Retina (tissue), 1 donor: ENCODE measurements at places on chromosomes 7 and 10.

- no peak for DNase-seq
Measured at GRCh38 chr10:117461766-117462423, 80.7 kb upstream of the EMX2 start.

DNA sequence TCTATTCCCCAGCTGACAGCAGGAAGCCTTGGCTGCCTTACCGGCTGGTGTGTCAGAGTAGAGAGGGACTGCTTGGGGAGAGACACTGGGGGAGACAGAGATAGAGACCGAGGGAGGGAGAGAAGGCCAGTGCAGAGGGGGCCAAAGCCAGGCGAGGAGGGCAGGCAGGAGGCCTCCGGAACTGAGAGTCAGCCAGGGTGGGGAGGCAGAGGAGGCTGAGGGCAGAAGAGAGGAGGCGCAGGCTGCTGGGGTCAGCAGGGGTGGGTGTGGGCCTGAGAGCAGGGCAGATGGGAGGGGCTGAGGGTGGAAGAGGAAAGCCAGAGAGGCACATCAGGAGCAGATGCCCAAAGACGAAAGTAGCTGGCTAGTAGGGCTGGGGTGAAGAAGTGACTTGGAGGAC, 57.2 kb upstream of the PAX2 start:
- no peak for DNase-seq

DNA sequence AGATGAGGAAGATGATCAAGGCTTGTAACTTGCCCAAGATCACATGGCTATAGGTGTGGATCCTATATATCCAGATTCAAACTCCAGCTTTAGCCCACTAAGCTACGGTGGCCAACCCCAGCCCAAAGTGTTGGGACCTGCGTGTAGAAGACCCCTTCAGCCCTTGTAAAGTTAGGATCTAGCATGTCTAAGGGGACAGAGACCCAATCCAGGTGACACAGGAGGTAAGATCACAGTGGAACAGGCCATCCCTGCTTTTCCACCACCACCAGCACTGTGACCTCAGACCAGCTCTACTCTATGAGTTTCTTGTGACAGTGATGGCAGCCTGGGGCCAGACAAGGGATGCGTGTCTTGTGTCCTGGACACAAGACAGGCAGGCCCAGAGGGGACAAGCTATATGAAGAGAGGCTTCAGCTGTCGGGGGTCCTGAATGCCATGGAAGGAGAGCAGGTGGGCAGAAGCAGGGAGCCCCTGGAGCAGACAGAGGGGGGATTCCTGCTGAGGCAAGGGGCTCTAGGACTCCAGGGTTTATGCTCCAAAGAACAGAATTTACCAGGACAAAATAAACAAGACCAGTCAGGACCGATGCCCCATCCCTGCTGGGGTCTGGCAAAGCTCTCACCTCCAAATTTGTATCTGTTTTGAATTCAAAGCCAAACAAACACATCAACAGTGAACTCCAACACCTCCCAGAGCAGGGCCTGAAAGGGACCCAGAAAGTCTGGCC, 10.4 kb downstream of the GPRIN2 start:
- no peak for DNase-seq

DNA sequence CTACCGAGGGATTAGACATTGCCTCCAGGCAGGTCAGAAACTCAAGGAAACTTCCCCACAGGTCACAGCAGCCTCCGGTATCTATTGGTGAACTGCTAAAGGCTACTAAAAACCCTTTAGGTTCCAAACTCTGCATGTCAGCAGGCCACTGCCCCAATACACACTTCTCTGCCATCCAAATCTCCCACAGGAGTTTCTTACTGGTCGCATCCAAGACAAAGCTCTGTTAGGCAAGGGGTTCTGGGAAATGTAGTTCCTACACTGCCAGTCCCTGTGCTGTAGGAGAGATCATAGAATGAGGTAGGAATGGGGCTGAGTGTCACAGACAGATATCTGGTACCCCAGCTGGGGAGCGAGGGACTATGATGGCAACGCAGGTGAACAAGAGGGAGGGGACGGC, 757.0 kb upstream of the C7orf33 start:
- DNase-seq, result peak; percentile 17
